ENCODE measurements at places on chromosomes 2 and 18.

GRCh38 chr2:196988639-196989038 is 62.1 kb upstream of the PGAP1 start:
- no peak for DNase-seq

DNA sequence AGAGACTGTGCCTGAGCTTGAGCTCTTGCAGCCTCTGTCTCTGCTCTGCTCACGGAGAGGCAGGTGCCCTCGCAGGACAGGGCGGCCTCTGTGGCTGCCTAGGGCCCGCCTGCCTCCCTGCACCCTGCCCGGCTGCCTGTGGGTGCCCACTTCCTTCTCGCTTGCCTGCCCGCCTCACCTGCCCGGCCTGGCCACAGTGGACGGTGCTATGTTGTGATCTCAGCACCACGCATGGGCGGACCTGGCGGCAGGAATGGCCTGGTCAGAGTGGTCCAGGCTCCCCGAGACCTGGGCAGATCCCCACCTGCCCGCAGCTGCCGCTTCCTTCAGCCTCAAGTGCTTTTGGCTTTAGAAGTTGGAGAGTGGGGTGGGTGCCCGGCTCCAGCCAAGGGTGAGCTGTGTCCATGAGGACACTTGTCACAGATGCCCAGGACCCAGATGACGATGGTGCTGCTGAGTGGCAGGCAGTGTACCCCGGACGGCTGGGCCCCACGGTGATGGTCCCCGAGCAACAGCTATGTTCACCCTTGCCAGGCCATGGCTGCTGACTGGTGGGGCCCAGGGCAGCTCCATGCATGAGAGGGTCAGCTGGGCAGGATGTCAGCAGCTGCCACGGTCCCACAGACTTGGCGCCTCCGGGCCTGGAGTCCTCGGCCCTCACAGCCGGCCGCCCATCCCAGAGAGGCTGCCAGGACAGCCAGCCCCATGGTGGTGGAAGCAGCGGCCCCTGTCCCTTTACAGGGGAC is 25.3 kb downstream of the RTP5 start:
- no peak for DNase-seq

DNA sequence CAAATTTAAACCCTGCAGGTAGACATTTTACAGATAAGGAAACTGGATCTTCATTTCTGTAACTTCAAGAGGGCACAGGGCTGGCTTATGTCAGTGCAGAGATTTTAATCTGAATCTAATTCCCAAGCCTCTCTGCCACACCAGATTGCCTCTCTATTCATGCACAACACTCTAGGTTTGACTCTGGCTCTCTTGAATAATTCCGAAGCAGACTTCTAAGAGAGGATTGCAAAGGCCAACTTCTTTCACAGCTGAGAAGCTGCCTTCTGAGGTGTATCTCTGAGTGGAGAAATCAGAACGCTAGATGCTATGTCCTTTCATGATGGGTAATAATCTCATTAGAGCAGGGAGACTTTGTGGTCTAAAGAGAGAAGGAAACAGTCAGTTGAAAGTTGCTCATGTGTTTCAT is 20.1 kb upstream of the MGAT5 start:
- DNase-seq: no peak

DNA sequence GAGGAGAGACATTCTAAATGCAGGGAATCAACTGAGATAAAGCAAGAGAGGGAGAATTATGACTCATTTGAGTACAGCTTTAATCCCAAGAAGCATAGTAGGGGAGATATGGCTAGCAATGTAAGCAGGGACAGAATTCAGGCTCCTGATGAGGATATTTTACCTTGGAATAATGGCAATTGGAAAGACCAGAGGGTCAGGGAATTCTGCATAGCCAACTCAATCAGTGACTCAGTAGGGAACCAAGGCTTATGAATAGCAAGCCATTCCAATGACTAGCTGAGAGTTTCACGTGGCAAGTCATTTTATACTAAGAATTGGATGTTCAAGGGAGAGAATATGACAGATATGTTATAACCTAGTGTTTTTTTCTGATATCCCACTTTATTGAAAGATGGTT is 563.8 kb upstream of the NETO1 start:
- no peak for DNase-seq

GRCh38 chr18:9336827-9337226 is 2.3 kb downstream of the TWSG1 start:
- DNase-seq: no peak

- DNase-seq: no peak
These were observed 13.1 kb downstream of the GRP start for GRCh38 chr18:59233017-59233410.

DNA sequence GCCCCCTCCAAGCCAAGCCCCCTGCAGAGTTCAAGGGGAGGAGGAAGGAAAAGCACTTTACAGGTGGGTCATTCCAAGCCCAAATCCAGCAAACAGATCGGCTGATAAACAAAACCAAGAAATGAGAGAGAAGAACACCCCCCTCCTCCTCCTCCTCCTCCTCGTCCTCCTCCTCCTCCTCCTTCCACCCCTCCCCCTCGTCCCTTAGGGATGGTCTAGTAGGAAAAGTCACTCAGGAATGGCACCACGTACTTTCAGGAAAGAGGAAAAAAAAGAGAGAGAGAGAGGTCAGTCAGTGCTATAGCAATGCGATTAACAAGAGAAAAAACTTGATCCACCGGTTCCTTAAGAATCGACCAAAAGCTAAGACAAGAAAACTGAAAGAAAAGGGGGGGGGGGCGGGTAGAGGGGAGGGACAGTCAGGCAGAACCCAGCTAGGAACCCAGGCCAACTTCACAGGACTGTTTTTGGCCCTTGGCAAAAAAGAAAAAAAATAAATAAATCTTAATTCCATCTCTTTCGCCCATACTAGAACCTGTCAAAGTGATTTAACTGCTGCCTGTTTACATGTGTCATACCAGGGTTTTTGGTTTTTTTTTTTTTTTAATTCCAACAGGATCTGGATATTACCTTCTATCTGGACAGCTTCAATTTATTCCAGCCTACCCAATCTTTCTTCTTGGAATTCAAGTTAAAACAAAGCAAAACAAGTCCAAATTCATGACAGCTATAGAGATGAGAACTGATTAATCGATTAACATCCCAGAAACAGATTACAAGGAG is 906 bp downstream of the IKZF2 start:
- DNase-seq: no peak

DNA sequence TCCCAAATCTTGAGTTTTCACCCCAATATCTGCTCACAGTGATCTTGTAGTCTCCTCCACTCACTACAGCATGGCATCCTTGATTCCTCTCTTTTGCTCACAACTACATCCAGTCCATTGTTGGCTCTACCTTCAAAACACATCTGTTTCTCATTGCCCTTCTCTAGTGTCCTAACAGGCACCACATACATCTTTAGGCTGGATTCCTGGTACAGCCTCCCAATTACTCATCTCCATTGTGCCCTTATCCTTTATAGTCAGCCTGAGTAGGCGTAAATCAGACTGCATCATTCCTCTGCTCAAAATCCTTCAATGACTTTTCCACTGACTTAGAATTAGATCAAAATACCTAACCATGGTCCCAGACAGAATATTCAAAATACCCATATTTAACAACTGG is 10.7 kb upstream of the TAF1B start:
- DNase-seq: no peak

DNA sequence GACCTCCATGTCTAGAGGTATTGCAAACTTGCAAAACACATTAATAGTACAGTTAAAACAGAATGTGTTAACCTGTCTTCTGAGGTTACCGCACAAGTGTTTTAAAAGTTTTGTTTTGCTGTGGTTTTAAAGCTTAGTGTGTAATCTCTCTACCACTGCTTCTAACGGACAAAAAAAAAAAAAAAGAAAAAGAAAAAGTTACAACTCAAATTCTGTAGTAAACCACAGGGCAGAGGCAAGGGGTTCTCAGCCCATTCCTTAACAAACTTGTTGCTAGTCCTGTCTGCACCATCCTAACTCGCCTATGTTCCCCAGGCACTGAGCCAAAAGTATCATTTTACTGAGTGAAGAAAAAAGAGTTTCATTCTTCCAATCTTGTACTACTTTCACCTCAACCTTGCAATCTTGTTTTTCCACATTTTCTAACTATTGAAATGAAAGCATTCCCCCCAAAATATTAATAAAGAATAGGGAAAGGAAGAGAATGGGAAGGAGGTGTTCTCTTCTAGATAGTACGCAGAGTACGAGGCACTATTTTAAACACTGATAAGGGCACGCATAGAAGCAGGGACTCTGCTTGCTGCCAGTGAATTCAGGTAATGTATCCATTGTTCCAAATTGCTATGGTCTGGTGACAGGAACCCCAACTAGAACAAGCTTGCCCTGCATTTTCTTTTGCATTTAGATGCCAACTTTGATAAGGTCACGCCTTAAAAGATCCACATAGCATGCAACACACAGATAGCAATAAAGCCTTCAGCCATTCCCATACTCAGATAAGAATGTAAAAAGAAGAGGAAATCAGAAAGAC is 47.1 kb downstream of the IKZF2 start:
- DNase-seq: no peak

- no peak for DNase-seq
These were observed 441.7 kb upstream of the HNMT start for GRCh38 chr2:137522620-137523011.

DNA sequence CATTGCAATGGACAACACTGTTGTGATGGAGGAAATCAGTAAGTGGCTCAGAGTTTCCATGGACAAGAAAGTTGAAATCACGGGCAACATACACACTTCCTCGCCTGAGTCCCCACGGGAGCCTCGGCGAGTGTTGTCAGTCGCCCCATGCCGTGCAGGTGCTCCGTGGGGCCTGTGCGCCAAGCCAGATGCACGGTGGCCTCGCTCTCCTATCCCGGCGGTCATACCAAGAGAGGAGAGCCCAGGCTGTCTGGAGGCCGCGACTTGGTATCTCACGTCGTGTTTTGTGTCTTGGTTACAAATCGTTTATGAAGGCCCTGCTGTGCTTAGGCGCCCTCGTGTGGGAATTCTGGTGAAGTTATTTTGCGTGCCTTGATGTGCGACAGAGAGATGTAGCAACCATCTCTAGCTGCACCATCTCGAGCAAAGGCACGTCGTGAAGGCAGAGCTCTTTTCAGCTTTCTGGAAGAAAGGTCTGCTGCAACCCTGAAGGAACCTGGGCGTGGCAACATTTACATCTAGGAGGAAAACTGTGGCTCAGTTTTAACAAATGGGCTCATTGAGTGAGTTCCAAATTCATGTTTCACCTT is 21.8 kb downstream of the ATG4B start:
- DNase-seq: peak; percentile 72

GRCh38 chr2:217783243-217783642 is 219.6 kb downstream of the TNS1 start:
- DNase-seq: no peak

DNA sequence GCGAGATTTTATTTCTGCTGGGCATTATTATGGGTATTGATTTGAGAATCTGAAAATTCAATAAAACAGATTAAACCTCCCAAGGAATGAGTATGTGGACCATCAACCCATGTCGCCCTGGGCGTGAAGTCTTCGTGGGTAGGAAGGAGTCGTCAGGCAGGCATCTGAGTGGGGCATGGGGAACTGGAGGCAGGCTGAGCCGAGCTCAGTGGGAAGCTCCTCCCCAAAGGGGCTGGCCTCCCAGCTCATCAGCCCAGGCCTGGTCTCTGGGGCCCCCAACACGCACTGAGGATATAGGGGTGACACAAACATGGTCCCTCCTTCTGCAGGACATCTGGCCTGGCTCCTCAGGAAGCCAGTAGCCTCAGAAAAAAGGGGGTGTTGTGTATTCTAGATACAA is 265.2 kb downstream of the TFCP2L1 start:
- no peak for DNase-seq

DNA sequence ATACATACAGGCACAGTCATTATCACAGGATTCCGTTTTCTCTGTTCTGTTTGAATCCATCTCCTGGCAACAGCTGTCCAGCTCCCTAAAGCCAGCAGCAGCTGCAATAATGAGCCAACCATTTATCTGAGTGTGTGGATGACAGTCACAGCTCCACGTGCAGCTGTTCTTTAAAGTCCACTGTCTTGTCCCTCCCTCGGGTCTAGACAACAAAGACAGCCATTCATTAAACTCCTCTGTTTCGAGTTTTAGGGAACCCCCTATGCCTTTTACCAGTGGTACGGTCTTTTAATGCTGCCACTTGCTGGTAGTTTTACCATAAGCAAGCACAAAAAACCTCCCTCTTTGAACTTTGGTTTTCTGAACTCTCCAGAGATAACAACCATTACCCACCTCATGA is 16.0 kb upstream of the MSGN1 start:
- peak; percentile 27 for DNase-seq

DNA sequence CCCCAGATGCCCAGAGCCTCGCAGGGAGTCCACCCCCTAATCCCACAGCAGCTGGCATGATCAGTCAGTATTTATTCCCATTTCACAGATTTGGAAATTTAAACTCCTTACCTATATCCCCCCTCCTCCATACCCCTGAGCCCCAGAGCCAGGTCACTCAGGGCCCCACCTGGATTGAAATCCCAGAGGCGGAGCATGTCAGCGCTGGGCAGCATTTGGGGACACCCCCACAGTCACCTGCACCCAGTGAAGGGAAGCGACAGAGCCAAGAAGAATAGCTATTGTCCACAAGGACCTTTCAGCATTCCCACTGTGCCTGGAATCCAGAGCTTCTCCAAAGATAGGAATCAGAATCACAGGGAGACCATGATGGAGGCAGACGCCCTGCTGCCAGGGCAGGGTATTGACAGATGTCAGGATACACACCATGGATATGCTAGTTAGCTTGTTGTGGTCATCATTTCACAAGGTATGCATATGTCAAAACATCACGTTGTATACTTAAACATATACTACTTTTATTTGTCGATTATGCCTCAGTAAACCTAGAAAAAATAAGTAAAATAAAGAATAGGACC is 968 bp upstream of the ASTL start:
- DNase-seq: no peak

GRCh38 chr2:218396688-218397462 is 2.8 kb upstream of the CTDSP1 start:
- peak; percentile 35 for DNase-seq

GRCh38 chr2:59462422-59463197 is 1090.8 kb downstream of the BCL11A start:
- no peak for DNase-seq

DNA sequence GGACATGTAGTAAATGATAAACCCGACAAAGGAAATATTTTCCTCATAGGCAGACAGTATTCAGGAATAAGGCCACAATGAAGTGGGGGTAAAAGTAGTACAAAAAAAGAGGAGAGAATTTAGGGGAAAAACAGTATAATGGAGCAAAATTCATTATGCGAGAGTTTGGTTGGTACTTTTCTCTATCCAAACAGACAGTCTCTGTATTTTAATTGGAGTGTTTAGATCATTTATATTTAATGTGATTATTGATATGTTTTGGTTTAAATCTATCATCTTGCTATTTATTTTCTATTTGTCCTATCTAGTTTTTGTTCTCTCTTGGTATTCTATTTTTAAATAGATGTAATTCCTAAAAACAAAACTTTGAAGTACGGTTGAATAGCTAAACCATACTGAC is 170.3 kb upstream of the SP5 start:
- DNase-seq: no peak

DNA sequence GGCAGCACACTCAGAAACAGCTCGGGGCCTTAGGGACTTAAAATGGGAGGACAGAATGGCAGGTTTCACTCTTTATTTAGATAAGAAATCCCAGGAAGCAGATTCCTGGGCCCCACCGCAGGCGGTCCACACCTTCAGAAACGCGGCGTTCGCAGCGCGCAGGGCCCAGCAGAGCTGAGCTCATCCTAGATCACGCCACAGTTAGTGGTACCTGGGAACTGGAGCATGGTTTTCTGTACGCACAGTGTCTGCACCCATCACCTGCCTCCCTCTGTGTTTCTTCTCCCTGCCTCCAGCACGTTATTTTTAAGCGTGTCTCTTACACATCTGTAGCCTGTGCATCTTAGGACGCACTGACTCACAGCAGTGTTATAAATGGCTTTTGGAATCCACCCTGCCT is 242.1 kb downstream of the ALPK2 start:
- DNase-seq: no peak

All from NCI-H1694 (cell line).